ENCODE measurements at places on chromosomes 2 and 18. TPM values are rescaled to one million over a fixed set of nuclear protein-coding genes. Genes with fewer than 3 reads are reported as not detected.

- H3K4me3 ChIP-seq = no peak overlapping the region
- H3K27ac ChIP-seq = no peak overlapping the region
- DNase-seq = no peak
- H3K36me3 ChIP-seq = peaks cover 11% of the 10 kb centered on the region
These were observed 6.3 kb upstream of the ID2 start for GRCh38 chr2:8675543-8675942.

DNA sequence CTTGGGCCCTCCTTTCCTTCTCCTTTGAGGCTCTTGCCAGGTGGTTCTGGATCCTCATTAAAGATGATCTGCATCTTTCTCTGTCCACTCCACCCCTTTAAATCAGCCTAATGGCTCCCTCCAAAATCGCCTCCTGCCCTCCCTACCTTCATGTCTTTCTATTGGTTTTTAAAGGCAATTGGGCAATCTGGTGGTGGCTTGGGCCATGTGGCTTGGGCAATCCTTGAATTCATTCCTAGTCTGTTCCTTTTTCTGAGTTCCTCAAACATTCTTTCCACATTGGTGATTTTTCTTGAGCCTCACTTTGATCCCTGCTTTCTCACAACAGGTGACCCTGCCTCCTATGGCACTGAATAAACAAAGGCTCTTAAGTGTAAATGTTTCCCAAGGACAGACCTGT, 266.2 kb upstream of the REV1 start:
- H3K4me1 ChIP-seq = no peaks in the 10 kb centered on the region
- peaks cover 3% of the 10 kb centered on the region for H3K27me3 ChIP-seq
- no peak overlapping the region for H3K27ac ChIP-seq
- no peak overlapping the region for H3K4me3 ChIP-seq

GRCh38 chr2:39805936-39806608, 27.0 kb upstream of the THUMPD2 start:
- H3K36me3 ChIP-seq = no peaks in the 10 kb centered on the region
- H3K4me1 ChIP-seq = no peaks in the 10 kb centered on the region
- peaks cover 10% of the 10 kb centered on the region for H3K27me3 ChIP-seq
- no peak overlapping the region for H3K27ac ChIP-seq
- DNase-seq = no peak

- no peak overlapping the region for H3K4me3 ChIP-seq
- no peaks in the 10 kb centered on the region for H3K27me3 ChIP-seq
- no peaks in the 10 kb centered on the region for H3K4me1 ChIP-seq
- H3K36me3 ChIP-seq = no peaks in the 10 kb centered on the region
These were observed 208.4 kb downstream of the CDH20 start for GRCh38 chr18:61541673-61542072.

DNA sequence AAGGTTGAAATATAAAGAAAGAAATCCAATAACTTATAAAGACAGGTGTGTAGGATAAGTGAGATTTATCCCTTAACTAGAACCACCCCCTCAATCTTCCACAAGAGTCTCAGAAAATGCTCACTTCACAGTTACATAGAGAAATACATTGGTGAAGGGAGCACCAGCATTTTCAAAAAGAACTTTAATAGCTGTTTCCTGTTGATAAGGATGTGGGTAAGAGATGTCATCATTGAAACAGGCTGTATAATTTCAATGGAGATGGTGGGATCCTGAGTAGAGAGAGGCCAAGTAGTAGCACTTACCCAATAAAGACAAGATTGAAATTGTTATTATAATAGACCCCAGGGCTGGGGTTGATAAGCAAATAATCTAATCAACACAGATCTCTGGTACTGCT, 162.2 kb upstream of the TACR1 start:
- no peaks in the 10 kb centered on the region for H3K36me3 ChIP-seq
- no peak overlapping the region for H3K27ac ChIP-seq
- no peak for DNase-seq
- no peaks in the 10 kb centered on the region for H3K4me1 ChIP-seq

GRCh38 chr2:33246432-33246831, 230.0 kb upstream of the RASGRP3 start:
- DNase-seq = no peak
- no peak overlapping the region for H3K4me3 ChIP-seq
- no peaks in the 10 kb centered on the region for H3K27me3 ChIP-seq
- no peak overlapping the region for H3K27ac ChIP-seq

The FAM110C gene
- not detected for polyA plus RNA-seq

DNA sequence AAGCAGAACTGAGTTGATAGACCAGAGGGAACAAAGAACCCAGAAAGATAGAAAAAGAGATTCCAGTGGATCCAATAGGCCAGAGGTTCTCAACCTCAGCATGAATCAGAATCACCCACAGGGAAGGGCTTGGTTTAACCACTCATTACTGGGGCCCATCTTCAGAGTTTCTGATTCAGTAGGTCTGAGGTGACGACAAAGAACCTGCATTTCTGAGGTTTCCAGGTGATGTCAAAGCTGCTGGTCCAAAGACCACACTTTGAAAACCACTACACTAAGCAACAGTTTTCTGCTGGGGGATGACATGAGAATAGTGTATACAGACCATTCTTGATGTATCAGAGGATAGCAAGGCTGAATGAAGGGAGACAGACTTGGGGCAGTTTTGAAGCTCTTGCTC, 296.9 kb upstream of the STON1 start:
- peaks cover 11% of the 10 kb centered on the region for H3K4me1 ChIP-seq

The SAG gene
- not detected for polyA plus RNA-seq

GRCh38 chr18:13376841-13377351, 158.3 kb downstream of the LDLRAD4 start:
- H3K4me3 ChIP-seq = no peak overlapping the region
- no peaks in the 10 kb centered on the region for H3K36me3 ChIP-seq
- DNase-seq = no peak
- no peak overlapping the region for H3K27ac ChIP-seq
- H3K4me1 ChIP-seq = peaks cover 4% of the 10 kb centered on the region

DNA sequence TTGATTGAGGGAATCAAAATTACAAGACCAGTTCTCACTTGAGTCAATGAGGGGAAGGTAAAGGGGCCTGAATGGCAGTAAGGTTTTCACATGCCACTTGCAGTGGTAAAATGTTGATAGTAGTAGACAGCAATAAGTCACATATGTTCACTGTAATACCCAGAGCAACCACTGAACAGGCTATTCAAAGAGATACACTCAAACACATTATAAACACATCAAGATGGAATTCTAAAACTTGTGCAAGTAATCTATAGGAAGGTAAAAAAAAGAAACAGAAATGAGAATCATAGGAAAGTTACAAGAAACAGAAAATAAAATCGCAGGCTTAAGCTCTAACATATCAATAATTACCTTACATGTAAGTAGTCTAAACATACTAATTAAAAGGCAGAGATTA, 86.6 kb upstream of the AFF3 start:
- H3K4me1 ChIP-seq = peaks cover under 1% of the 10 kb centered on the region
- H3K27me3 ChIP-seq = peaks cover 4% of the 10 kb centered on the region
- DNase-seq = no peak

DNA sequence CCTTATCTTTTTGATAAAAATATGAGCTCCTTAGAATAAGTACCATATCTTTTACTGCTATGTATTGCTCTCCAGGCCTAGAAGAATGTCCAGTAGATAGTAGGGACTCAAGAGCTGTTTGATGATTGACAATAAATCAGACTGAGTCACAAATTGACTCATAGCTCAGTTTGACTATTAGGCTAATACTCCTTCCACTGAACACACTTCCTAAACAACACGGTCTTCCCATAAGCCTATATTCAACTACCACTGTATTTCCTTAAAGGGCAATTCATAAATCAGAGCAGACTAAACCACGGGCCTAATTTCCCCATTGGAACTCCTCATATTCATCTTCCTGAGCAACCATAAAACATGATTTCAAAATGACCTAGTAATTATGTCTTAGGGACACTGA, 258.5 kb downstream of the ALK start:
- H3K27ac ChIP-seq = no peak overlapping the region
- H3K36me3 ChIP-seq = no peaks in the 10 kb centered on the region
- H3K4me3 ChIP-seq = no peak overlapping the region
- peaks cover 2% of the 10 kb centered on the region for H3K27me3 ChIP-seq
- no peaks in the 10 kb centered on the region for H3K4me1 ChIP-seq

DNA sequence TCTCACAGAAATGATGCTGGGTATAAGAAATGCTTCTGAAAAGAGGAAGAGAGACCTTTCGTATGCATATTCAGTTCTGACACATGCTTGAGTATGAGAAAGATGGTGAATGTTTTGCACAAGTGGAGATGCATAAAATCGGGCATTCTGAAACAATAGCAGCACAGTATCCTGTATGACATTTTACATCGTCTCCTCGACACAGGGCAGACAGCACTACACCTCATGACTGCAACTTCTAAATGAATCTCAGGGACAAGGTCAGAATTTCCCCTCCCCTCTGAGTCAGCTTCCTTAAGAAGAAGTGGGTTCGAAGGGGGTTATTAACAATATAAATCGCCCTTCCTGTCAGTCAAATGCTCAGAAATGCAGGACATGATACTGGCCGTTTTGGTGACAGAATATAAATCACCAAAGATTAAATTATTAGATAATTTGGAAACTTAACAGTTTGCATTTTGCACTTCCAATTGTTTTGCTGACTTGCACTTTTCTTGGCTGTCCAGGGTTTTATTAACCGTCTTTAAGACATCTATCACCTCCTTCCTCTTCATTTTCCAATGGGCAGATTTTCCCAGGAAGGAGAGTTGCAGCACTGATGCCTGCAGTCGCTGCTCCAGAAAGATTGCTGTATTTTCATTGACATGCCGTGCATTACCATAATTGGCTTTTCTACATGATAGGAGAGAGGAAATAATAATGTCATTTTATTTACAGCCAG, 57.2 kb downstream of the TSHZ1 start:
- H3K4me1 ChIP-seq = peaks cover 87% of the 10 kb centered on the region
- no peak for DNase-seq
- peaks cover 3% of the 10 kb centered on the region for H3K36me3 ChIP-seq

The CXCR1 gene
- 64.7 TPM for polyA plus RNA-seq

The BBS5 gene
- 0.69 TPM for polyA plus RNA-seq

DNA sequence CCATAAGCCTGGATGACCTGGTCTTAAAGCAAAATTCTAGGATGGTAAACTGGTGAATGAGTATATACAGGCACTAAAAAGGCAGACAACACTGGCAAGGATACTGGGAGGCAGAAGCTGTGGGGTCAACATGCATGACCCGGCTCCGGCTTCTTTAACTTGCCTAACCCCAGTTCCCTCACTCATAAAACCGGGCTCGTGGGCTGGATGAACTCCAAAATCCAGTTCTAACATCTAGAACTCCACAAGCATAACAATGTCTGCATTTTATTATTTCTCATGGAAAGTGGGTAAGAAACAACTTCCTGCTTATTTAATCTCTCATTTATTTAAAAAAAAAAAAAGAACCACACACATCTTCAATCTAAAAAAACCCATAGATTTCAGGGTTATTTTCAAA, 57.3 kb downstream of the FARSB start:
- no peak overlapping the region for H3K27ac ChIP-seq
- peaks cover 26% of the 10 kb centered on the region for H3K36me3 ChIP-seq
- DNase-seq = no peak
- H3K27me3 ChIP-seq = no peaks in the 10 kb centered on the region
- H3K4me1 ChIP-seq = peaks cover 3% of the 10 kb centered on the region
- H3K4me3 ChIP-seq = no peak overlapping the region

The RUFY4 gene
- not detected for polyA plus RNA-seq

DNA sequence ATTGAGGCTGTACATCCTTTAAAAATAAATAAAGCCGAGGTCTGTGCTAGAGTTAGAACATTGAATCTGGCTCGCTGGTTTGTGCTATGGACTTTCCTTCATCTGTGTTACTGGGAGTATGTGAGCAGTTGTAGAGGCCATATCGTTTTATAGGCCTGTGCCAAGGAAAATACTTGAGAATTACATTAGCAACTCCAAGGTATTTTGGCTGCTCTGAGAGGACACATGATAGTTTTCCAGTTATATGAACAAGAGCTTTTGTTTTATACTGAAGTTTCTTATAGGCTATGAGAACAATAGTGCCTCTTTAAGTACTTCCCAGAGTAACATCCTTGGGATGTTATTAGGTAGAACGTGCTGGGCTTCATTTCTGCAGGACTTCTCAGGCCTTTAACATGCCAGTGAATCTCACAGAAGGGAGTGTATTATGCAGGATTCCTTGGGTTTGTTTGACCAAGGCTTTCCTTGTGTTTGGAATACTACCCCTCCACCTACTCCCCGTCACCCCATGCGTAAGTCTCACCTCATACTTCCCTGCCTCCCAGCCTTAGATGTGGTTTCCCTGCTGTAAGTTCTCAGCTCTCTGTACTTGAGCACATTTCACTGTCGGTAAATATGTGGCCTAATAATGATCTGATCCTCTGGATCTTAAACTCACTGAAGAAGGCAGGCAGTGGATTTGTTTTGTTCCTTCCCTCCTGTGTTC, 21.0 kb downstream of the TCF7L1 start:
- H3K27ac ChIP-seq = no peak overlapping the region
- DNase-seq = no peak
- no peak overlapping the region for H3K4me3 ChIP-seq
- H3K4me1 ChIP-seq = no peaks in the 10 kb centered on the region
- no peaks in the 10 kb centered on the region for H3K36me3 ChIP-seq

The BMP10 gene
- polyA plus RNA-seq = not detected

The VSNL1 gene
- not detected for polyA plus RNA-seq

GRCh38 chr2:204705243-204705932, 160.1 kb downstream of the PARD3B start:
- no peaks in the 10 kb centered on the region for H3K27me3 ChIP-seq
- no peak overlapping the region for H3K27ac ChIP-seq
- no peaks in the 10 kb centered on the region for H3K36me3 ChIP-seq
- H3K4me3 ChIP-seq = no peak overlapping the region

The ANKRD36B gene
- 6.7 TPM for polyA plus RNA-seq

The UPP2 gene
- not detected for polyA plus RNA-seq
